ENCODE measurements at places on chromosomes 16 and 17.

DNA sequence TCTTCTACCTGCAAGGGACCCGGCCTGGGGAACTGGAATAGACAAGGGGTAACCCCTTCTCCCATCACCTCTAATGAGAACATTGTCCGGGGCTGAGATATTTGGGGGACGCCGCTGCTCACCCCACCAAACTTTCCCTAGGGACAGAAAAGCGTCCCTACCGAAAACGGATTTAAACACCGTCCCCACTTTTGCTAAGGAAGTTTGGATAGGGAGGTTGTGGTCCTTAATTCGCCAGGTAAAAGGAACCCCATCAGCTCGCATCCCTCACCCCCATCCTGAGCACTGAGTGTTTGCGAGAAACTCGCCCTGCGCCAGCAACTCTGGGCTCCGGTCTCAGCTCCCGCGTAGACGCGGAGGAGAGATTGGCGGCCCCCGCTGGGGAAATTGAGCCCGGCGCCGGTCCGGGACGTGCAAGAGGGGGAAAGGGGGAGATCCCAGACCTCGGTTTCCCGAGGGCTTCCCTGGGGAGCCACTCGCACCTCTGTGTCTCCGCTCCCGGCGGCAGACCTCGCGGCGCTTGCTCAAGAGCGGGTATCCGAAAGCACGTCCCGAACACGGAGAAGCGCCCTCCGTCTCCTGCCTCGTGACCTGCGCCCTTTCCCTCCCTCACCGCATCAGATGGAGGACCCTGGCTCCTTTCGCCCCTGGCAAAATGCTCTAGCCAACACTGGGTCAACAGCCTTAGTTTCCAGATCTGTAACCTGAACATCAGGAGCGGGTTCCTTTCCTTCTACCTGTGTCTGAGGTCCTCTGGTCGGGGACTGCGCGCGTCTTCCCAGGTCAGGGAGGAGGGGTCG is 3.1 kb upstream of the SOX9 start:
- DNase-seq, result no peak

DNA sequence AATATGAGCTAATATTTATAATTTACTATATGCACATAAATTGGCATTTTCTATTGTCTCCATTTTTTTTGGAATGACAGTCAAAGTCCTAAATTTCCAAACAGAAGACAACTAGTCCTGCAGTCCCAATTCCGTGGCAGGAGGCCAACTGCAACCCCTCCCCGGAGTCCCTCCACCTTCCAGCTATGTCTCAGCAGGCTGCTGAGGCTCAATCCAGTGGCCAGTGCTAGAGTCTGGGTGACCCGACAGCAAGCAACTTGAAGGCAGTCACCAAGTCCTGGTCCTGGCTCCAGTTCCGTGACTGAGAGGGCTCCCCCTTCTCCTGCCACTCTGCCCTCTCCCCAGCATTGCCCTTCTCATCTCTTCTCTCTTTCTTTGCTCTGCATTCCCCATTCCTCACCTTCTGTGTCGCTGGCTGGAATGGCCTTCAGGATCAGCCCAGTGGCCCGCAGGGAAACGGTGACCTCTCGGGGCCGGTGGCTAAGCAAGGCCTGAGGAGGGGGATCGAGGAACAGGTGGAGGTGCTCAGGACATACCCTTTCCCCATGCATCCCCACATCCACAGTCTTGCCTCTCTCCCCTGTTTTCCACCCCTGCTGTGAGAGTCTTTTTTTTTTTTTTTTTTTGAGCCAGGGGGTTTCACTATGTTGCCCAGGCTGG is 22.4 kb upstream of the MFSD6L start:
- no peak for DNase-seq

DNA sequence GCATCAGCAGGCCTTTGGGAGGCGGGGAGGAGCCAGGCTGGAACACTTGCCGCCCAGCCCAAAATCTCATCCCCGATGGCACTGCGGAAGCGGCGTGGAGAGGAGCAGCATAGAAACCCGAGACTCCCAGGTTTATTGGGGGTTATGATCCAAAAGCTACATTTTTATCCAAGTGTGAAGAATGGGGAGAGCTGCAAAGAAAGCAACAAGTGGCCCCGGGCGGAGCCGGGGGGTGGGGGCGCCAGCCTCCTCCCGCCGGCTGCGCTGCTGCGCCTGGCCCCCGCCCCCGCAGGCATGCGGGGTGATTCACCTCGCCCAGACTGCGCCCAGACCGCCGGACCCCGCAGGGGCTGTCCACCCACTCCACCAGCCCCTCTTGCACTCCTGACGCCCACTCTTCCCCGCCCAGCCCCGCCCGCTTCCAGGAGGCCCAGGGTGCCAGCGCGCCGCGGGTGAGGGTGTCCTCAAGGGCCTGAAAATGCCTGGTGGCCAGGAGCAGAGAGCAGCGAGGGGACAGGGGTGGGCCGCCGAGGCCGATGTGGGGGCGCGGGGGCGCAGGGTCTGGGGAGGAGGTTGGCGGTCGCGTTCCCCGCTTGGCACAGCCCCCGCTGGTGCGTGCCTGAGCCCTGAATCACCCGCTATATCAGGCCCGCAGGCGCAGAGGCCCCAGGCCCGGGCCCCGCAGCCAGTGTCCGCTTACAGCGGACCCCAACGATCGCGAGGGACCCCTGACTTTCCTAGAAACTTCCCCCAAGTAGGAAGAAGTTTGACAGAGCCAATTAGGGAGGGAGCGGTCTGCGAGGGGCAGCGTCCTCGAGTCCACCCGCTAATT is 1.3 kb downstream of the CAVIN1 start:
- DNase-seq, result no peak

GRCh38 chr16:66295761-66296546 is 70.5 kb upstream of the CDH5 start:
- no peak for DNase-seq

DNA sequence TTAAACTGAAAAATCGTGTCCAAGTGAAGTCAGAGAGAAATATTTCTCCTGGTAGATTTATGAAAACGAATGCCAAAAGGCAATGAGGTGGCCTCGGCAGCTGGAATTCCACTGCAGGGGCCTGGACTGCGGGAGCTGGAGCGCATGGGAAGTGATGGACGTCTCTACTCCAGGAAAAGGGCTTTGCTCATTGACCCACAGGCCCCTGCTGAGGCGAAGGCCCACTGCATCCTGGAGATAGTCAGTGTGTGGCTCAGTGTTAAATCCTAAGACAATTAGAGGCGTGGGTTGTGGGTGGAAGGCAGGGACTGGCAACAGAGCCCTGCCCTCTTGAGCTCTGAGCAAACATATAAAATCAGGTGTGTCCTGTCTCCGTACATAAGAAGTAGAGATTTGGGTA is 191.4 kb downstream of the SLC39A11 start:
- DNase-seq, result no peak

- no peak for DNase-seq
Measured at GRCh38 chr16:50296807-50297206, 30.5 kb downstream of the ADCY7 start.

DNA sequence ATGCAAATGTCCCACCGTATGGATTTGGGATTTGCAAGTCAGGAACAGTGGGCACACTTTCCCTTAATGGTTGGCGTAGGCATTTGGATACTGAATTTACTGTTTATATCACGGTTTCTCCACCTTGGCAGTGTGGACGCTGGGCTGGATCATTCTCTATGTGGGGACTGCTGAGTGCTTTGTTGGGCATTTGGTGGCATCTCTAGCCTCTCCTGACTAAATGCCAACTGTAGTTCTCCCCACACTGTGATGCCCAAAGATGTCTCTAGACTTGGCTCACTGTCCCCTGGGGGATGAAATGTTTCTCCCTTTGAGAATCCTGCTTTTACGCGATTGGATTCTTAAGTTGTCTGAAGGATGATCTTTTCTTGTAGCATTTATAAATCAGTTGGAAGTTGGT is 49.0 kb downstream of the RBFOX1 start:
- DNase-seq, result no peak

DNA sequence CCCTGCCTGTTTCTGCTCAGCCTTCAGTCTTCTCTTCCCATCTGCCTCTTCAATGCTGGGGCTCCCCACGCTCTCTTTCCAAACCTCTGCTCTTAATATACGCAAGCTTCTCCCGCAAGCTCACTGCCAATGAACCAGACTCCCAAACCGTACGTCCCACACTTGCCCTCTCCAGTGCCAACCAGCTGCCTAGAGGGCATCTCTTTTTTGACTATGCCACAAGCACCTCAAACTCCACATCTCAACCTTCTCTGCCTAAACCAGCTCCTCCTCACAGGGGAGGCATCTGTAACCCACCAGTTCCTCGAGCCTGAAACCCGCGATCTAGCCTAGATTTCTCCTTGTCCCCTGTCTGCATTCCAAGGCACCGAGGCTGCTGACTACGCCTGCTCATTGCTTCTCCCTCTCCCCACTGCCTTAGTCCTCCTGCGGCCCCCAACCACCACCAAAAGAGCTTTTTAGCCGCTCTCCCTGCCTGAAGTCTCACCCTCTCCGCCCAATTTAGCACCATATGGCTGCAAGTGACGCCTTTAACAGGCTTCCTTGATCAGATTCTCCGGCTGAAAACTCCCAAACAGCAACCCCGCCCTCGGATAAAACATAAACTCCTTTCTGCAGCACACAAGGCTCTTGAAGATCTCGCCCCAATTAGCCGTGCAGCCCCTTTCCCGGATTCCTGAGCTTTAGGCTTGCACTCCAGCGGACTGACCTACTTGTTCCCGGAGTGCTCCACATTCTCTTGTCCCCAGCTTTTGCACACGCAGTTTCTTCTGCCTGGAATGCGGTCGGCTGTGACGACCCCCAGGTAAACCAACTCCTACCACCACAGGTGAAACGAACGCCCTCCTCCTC is 1.5 kb downstream of the GGA2 start:
- no peak for DNase-seq

- no peak for DNase-seq
Measured at GRCh38 chr17:78707923-78708322, 74.2 kb downstream of the CYTH1 start.

- DNase-seq, result no peak
Measured at GRCh38 chr16:67673712-67674580, 7.3 kb downstream of the C16orf86 start.

DNA sequence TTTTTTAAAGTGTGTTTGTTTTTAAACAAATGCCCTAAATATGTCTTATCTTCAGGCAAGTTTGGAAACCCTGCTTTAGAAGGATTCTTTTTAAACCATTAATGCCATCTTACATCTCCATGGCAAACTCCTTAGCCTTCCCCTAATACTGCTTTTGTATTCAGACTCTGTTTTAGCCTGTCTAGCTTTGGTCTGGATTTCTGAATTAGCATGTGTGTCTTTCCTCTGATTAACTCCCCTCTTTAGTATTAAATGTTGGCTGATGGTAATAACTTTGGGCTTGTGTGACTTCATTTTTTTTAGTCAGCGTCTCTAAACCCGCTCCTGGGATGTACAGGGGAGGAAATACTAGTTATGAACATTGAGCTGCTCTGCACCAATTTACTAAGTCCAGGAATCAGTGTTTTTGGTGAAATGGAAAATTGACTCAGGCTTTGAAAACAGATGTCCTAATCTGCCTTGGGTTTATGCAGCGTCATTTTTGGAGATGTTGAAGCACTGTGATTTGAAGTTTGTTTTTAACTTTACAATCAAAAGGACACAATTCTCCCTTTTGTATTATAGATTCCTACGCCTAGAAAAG is 22.2 kb downstream of the WIPF2 start:
- no peak for DNase-seq

DNA sequence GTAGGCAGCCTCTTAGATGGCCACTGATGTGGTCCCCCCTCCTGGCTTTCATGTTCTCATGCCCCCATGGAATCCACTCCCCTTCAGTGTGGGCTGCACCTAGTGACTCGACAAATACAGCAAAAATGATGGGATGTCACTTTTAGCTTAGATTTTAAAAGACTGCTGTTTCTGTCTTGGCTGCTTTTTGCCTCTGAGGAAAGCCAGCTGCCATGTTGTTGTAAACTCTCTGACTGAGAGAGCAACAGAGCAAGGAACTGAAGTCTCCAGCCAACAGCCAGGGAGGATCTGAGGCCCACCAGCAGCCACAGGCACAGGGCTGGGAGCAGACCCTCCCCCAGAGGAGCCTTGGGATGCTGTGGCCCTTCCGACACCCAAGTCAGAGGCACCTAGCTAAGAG is 60.6 kb upstream of the MARCHF10 start:
- no peak for DNase-seq

DNA sequence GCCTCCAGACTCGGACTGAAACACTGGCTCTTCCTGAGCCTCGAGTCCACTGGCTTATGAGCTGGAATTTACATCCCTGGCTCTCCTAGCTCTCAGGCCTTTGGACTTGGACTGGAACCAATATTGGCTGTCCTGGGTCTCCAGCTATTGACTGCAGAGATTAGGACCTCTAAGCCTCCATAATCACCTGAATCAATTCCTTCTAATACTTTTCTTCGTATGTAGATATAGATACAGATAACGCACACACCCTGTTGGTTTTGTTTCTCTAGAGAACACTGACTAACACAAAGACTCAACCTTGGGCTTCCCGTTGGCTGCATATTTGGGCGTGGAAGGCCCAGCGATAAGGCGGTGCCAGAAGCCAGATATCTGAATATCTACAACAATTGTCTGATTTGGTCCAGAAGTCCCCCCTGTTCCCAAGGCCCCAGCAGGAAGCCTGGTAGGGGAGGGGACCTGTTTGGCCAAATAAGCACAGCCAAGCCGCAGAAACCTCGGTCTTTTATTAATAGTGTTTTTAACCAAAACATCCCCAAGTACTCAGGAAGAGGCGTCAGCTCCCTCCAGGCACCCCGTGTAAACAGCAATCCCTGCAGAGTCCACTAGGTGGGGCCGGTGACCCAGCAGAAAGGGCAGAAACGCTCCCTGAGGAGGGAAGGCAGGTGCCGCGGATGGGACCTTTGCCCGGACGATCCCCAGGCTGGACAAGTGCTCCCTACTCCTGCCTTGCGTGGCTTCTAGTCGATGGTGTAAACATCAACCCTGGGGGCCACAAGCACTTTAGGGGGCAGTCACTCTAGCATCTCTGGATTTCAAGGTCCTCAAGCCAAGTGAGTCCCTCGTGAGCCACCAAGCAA is 57.0 kb downstream of the ABR start:
- DNase-seq, result peak; percentile 99

- no peak for DNase-seq
Measured at GRCh38 chr16:53357208-53357586, 77.1 kb upstream of the RBL2 start.

DNA sequence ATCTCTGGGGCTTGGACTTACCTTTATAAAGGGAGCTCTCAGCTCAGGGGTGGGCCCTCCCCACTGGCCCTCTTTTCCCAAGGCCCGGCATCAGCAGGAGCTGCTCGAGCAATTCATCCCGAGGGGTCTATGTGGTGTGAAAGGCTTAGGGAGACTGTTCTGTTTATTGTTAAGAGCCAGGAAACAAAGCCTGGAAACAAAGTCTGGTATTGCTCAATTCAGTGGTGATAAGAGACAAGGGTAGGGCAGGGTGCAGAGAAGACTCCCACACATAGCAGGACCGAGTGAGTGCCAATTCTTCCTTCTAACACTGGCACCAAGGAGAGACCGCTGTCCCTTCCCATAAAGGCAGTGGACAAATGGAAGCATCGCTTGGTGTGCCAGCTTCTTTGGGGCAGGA is 750.7 kb downstream of the KCNJ18 start:
- no peak for DNase-seq

DNA sequence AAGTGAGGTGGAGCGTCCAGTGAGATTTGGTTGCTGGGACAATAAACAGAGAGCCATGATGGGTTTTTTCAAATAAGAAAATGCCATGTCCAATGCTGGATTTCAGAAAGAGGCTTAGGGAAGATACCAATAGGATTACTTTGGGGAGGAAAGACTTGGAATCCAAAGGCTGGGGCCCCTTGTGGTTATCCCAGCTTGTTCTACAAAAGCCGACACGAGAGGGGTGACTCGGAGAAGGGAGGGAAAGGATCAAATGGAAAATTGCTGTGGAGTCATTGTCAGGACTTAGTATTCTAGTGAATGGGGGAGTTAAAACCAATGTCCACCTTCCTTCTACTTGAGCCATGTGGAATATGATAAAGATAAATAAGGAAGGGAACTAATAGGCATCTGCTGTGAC is 305.5 kb downstream of the SOX9 start:
- DNase-seq, result no peak

GRCh38 chr16:25798065-25798464 is 106.3 kb downstream of the HS3ST4 start:
- no peak for DNase-seq
